Effector CD8-positive, alpha-beta T cell (primary cell): ENCODE measurements at places on chromosomes 1 and 21.

DNA sequence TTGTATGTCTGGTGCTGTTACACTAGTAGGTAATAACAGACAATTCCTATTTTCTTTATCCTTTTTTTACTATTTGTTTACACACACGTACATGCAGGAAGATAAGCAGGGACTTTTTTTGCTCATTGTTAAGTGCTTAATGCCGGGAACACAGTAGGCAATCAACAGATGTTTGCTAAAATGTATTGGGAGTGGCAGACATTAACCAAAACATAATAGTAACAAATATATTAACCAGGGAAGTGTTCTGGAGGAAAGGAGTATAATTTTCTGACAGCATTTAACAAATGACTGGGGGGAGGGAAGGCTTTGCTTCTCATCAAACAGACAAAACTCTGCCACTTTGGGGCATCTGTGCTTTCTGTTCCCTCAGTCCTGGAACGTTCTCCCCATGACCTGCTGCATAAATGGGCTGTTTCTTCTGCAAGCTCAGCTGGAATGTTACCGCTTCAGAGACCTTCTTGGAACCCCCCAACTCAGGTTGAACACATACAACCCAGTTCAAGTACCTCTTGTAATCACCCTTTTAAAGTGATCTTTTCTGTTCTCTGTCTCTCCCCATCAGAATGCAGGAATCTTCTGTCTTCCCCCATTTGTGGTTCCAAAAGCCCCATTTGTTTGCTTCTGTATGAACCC lies 2.1 kb downstream of the CR1L start:
- DNase-seq = no peak

DNA sequence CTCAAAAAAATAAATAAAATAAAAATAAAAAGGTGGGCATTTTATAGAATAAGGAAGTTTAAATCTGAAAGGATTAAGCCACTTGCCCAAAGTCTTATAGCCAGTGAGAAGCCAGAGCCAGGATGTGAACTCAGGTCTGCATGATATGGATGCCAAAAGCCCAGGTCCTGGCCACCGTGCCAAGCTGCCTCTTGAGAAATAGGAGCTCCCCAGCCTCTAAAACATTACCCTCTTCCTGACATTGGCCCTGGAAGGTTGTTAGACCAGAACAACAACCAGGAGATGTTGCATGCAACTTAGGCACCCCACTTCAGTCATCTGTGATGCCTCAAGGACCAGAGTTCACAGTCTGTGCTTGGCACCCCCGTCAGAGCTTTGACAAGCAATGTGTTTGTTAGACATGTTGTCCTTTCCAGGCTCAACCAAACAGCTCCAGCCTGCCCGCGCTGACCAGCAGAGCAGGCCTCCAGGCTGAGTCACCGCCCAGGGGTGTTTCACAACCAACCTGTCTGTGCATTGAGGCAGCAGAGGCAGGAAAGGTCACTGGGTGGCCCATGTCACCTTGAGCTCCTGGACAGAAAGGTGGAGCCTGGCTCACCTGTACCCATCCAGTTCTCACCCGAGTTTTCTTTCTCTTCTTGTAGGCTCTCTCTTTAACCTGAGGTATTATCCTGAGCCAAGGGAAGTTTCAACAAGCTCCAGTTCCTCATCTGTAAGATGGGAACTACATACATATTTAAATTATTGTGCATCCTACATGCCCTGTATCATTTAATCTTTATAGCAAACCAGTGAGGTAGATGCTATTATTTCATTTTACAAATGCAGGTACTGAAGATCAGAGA lies 14.9 kb upstream of the MED18 start:
- no peak for DNase-seq

DNA sequence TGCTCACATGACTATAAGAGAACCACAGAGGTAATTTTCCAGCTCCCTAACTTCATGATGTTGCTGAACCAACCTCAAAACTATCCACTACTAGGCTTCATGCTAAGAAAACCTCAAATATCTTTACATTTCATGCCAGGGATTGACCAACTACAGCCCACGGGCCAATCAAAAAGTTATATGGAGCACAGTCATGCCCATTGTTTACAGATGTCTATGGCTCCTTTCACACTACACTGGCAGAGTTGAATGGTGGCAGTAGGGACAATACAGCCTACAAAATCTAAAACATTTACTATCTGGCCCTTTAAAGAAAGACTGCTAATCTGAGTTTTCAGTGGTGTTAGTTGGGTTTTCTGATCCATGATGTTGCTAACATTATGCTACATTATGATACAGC lies 154.8 kb downstream of the TM2D1 start:
- no peak for DNase-seq

DNA sequence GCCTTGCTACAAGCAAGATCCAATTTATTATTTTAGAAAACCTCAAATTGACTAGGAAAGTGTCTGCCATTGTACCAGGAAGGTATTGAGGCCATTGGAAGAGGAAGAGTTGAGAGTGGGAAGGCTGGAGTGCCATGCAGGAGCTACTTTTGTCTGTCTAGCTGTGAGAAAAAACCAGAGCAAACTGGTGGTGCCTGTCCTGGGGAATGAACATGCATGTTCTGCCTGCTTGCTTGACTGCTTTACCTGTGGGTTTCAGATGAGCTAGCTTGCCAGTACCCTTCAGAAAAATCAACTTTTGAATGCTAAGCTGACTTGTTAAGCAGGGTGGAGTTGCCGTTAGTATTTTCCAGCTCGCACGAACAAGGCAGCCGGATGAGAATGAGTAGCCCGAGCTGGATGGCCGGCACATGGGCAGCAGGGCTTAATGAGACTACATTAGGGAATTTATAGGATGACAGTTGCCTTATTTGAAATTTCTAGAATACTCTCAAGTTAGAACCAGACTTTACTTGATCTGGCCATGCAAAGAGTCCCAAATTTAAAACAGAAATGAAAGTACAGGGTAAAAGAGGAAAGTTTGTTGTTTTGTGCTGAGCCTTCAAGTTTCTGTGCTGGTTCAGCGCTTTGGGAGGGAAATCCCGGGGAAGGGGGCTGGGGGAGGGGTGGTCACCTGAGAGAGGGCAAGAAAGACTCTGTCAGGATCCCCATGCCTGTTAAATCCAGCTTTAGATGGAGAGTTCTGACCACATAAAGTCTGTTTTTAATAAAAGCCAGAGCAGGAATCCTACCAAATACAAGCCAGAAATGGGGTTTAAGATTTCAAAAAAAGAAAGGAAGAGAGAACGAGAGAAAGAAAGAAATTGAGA lies 29.6 kb upstream of the C1orf105 start:
- DNase-seq = no peak

DNA sequence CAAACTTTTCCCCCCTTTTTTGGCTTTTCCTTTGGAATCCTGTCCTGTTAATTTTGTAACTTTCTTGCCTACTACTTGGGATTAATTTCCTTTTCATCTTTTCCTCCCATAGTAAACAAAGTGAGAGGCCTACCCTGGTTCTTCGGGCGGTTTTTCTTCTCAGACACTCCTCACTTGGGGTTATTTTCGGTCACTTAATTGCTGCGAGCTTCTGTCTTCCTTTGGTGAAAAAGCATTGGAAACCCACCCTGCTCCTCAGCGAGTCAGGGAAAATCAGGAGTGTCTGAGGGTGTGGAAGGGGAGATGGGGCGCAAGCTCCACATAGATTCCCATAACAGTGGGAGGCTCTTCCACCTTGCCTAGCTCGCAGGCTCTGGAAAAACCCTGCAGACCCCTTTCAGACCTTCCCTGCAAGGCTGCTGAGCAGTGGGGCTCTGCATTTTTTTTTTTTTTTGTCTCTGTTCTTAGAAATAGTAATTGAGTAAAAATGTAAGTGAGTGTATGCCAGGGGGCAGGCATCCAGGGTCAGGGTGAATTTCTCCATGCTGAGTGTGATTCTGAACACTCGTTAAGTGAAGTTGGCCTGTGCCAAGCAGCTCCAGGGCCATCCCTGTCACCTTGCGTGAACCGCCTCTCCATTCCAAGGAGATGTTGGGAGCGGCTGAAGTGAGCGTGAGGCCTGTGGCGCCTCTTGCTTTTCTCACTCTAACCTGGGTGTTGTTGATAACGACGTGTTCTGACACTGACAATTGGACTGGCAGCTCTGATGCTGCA lies 20.3 kb downstream of the TGFB2 start:
- no peak for DNase-seq

- DNase-seq = no peak
Observed at GRCh38 chr1:209421978-209422680, 161.4 kb upstream of the CAMK1G start.

DNA sequence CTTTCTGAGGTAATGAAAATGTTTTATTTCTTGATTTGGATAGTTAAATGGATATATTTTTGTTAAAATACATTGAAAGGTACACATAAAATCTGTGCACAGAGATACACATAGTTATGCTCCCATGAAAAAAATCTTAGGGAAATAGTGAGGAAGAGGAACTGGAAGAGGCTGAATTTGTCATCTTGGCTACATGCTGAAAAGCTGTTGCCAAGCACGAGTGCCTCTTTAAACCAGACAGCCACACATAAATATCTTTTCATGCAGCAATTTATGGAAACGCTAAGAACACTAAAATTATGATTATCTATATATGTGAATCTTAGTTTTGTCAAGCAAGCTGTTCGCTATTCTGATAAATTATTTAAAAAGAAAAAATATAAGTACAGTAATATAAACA lies 12.8 kb upstream of the ADAR start:
- DNase-seq = no peak

GRCh38 chr1:216665856-216666255 lies 57.4 kb downstream of the ESRRG start:
- no peak for DNase-seq

GRCh38 chr1:177472567-177472966 lies 301.8 kb downstream of the BRINP2 start:
- DNase-seq = no peak

- no peak for DNase-seq
Observed at GRCh38 chr1:233993651-233994050, 89.2 kb downstream of the SLC35F3 start.

DNA sequence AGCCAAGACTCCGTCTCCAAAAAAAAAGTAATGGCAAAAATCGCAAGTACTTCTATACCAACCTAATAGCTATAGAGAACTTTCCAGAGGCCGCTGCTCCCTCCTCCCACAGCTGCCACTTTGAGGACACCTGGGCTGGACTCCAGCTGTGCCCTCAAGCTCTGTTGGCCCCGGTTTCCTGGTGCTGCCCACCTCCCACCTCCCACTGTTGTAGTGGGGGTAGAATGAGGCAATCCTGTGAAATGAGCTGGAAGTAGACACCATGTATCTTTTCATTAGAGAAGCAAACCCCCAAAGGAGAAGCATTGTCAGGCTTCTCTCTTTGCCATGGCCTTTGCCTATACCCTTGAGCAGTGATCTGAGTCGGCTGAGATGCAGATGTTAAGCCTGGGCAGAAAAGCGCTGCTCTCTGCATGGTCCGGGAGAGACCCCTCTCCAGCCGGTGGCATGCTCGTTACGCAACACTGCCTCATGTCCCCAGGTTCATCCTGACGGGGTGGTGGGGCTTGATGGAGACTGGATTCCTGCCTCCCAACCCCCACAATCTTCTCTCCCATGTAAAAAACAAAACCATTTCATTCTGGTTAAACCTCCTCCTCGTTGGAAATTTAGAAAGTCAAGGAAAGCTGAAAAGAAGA lies 39.7 kb downstream of the SIM2 start:
- no peak for DNase-seq

DNA sequence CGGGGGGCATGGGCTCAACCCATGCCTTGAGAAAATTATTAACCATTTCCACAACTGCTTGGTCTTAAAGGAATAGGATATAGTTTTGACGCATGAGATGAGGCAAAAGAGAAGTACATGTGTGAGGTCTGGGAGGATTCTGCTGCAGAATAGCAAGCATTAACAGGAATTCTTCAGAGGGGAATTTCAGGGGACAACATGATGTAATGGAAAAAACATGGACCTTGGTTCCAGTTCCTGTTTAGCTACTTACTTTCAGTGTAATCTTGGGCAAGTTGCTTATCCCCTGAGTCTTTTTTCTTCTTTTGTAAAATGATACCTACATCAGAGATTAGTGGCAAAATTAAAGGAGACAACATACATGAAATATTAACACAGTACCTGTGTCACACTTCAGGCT lies 85.6 kb downstream of the PRRX1 start:
- no peak for DNase-seq

GRCh38 chr1:165403835-165404482 lies 41.0 kb downstream of the RXRG start:
- no peak for DNase-seq

DNA sequence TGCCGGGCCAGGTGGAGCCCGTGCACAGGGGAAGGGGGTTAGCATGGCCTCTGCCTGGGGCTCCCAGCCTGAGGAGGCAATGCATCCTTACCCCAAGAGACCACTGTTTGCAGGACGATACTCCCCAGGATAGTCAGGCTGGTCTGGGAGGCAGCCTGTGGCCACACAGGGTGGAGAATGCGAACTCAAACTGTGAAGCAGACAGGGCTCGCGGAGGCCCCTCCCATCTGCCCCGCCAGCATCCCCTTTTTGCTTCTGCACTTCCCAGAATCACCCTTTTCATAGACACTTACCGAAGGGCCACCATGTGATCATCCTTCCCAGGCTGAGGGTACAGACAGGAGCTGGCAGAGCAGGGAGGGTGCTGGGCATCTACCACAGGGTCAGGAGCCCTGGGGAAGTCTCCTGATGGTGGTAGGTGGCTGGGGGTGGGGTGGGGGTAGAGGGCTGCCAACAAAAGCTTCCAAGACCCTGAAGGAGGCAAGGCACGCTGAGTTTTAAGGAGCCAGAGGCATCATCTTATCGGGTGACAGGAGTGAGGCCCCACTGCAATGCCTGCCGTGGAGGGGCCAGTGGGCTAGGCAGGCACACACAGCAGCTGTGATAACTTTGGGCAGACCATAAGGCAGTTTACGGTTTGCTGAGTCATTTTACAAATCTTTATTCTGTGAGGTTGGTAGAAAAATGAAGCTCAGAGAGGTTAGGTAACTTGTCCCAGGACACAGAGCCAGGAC lies 31.3 kb upstream of the BTG2 start:
- no peak for DNase-seq

DNA sequence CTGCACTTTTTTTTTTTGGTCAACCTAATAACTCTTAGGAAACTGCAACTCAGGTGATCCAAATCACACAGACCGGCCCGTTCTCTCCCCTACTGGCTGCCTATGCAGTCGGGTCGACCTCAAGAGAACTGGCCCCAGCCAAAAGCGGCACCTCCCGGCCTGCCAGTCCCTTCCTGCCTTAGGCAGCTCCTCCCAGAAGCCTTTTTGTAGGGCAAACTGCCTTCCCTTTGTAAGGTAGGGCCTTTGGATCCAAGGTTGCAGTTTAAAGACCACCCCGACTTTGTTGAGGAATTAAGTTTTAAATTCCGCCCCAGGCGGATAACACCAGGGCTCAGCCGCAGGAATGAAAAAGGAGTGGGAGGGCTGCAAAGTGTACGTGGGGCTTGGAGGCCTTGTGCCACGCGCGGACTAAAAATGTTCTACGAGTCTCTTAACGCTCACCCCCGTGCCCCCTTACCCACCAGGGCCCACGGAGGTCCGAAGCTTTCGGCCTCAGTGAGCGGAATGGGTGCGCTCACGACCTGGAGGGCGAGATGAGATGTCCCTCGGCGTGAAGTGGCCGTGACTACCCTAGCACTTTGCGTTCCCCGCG lies 642 bp upstream of the ST3GAL3 start:
- no peak for DNase-seq

- no peak for DNase-seq
Observed at GRCh38 chr1:101371259-101371658, 134.4 kb downstream of the S1PR1 start.

- no peak for DNase-seq
Observed at GRCh38 chr1:68314151-68314780, 81.9 kb upstream of the WLS start.
